HFFc6 (cell line): ENCODE measurements at places on chromosomes 6 and 20.

- DNase-seq = no peak
Observed at GRCh38 chr6:12842114-12842513, 125.5 kb downstream of the PHACTR1 start.

DNA sequence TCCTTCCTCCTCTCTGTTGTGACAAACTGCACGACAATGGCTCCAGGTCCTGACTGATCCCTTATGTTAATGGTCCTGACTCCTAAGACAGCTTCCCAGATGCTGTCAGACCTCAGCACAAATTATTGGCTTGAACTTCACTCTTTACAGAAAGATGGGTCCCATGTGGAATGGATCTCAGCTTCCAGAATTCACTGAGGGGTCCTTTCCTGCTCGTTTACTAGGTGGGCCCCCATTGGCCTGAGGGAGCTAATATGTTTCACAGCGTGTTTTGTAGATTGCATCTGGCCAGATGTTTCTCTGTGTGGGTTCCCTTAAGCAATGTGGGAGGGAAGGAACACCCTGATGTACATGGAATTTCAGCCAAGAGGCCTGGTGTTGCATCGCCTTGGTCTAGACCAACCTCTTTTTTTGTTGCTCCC is 826.6 kb downstream of the MAFB start:
- no peak for DNase-seq

- DNase-seq = no peak
Observed at GRCh38 chr20:38842558-38842981, 37.1 kb downstream of the PPP1R16B start.

- DNase-seq = no peak
Observed at GRCh38 chr6:135870722-135871121, 19.2 kb downstream of the PDE7B start.

- DNase-seq = no peak
Observed at GRCh38 chr6:42698217-42698616, 24.2 kb downstream of the PRPH2 start.

GRCh38 chr20:43781215-43781614 is 54.4 kb upstream of the GTSF1L start:
- DNase-seq = no peak

DNA sequence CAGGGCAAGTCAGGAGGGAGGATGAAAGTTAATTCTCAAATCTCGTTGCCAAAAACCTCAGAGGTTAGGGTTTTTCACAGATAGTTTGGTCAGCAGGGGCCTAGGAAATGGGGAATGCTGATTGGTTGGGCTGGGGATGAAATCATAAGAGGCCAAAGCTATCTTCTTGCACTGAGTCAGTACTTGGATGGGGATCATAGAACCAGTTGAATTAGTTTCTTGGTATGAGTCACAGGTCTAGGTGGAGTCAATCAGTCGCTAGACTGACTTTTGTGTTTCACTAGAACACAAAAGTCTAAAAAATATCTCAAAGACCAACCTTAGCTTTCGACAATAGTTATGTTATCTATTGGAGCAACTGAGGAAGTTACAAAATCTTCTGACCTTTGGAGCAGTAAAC is 368.5 kb downstream of the TBC1D32 start:
- DNase-seq = no peak

GRCh38 chr6:151054306-151054705 is 185.5 kb upstream of the AKAP12 start:
- DNase-seq = no peak

- no peak for DNase-seq
Observed at GRCh38 chr20:22977047-22977785, 57.9 kb upstream of the SSTR4 start.

DNA sequence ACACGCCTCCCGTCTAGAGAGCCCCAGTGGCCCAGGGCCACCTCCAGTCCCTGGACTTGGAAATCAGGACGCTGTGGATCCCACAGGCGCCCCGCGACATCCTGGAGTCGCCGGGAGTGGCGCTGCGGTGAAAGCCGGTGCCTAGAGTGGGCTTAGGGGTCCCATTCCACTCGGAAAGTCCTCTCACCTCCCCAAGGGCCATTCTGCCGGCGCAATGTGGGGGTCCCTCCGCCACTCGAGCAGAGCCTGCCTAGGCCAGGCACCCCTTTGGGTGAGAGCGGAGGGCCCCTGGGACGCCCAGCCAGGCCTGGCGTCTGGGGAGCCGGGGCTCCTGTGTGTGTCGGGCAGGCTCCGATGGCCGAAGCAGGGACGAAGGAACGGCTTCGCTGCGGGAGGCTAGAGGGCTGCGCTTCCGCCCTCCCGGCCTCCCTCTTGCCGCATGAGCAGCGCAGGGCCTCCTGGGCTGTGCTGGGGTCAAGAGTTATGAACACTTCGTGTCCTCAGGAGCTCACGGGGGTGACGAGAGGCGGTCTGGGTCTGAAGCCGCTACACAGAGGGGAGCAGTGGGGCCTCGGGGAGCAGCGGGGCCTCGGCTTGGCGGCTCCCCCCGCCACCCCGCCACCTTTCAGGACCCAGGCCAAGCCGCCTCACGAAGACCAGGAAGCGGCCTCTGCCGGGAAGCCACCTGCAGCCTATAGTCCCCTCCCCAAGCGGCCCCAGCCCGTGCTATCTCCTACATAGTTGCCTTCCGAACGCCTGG is 13.6 kb downstream of the POU3F2 start:
- no peak for DNase-seq

- DNase-seq = no peak
Observed at GRCh38 chr6:43578748-43579147, 2.8 kb downstream of the POLH start.

DNA sequence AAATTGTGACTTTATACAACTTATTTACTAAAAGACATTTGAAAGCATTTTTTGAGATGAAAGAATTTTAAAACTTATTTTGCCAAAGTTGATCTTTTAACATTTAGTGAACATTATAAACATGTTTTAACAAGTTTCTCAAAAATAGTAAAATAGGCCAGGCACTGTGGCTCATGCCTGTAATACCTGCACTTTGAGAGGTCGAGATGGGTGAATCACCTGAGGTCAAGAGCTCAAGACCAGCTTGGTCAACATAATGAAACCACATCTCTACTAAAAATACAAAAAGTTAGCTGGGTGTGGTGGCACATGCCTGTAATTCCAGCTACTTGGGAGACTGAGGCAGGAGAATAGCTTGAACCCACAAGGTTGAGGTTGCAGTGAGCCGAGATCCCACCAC is 78.6 kb downstream of the CLVS2 start:
- no peak for DNase-seq

GRCh38 chr20:34324541-34324940 is 21.4 kb upstream of the AHCY start:
- DNase-seq = no peak

- no peak for DNase-seq
Observed at GRCh38 chr6:89483111-89483720, 50.3 kb downstream of the ANKRD6 start.

DNA sequence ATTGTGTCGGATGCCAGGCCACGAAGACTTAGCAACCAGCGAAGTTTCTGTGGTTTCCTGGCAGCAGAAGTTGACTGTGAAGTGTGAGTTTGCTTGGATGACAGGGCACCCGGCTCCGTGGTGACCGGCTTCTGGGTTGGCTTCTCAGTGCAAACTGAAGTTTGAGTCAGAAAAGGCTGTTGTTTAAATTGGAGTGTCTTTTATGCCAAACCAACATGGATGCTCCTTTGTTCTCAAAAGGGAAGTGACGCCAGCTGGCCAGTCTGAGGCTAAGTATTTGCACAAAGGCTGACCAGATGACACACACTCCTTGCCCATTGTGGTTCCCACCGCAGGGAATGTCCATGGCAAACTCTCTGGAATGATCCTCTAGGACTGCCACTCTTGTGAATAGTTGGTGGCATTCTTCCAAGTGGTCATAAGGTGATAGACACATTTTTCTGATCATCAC is 164.8 kb upstream of the QKI start:
- DNase-seq = no peak

DNA sequence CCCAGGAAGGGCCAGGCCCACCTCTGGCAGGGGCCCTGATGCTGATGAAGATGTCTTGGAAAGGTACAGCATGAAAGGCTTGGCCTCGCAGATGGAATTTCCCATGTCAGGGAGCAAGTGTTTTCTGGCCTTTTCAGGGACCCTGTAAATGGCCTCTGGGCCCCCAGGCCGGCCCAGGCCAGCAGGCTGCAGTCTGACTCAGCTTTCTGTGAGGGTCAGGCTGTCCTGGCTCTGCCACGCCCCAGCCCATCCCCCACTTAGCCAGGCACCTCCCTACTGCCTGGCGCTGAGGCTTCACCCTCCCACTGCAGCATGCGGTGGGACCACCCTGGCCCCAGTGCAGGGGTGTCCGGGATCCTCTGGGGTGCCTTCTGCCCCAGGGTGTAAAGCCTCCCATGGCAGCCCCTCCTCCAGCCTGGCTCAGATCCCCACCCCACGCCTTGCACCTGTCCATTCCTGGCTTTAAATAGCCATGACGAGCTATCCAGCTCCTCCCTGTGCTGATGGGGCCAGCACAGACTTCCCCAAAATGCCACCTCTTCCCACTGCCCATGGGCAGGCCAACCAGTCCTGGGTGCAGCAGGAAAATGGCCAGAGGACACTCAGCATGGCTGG is 35.6 kb upstream of the GATA5 start:
- DNase-seq = no peak

DNA sequence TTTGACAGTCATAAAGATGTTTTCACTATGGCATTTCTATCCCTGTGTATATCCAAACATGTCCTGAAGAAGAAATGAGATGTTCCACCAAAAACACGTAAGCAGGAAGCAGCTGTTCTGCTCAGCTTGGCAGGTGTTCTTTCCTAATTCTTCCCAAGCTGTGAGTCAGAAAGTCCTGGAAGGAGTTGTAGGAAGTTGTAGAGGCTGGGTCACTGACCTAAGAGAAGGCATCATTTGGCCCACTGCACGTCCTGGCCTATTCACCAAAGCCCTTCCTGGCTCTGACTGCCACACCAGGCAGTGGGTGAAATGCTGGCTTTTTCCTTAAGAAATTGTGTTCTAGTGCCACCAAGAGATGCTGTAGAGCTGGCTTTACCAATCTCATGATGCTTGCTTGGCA is 40.3 kb downstream of the STX11 start:
- DNase-seq = no peak

DNA sequence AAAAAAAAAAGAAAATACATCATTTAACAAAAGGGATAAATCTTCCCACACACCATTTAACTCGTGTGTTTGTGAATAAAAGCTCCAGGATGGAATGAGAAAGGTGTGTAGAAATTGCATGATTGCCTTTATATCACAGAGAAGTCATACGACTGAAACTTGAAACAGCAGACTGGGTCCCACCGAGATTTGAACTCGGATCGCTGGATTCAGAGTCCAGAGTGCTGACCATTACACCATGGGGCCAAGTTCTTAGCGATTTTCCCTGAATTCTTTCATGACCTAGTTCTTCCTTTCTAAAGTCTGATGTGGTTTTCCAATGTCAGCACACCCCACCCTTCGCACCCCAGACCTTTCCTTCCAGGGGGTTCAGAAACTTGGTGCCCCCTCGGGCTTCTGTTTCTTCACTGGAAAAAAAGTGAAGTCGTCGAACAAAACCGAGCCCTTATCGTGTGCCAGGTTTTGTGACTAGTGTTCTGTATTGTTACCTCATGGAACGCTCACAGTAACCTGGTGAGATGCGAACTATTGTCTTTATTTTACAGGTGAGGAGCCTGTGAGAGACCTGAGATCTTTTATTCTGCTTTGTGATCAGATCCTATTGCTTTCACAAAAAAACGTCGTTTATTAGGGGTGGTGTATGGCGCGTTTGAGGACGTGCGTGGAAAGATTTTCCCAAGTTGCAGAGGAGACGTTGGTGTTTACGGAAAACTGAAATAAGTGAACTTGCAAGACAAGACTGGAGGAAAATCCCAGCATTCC is 120.8 kb downstream of the OR2B2 start:
- DNase-seq = peak; percentile 86

DNA sequence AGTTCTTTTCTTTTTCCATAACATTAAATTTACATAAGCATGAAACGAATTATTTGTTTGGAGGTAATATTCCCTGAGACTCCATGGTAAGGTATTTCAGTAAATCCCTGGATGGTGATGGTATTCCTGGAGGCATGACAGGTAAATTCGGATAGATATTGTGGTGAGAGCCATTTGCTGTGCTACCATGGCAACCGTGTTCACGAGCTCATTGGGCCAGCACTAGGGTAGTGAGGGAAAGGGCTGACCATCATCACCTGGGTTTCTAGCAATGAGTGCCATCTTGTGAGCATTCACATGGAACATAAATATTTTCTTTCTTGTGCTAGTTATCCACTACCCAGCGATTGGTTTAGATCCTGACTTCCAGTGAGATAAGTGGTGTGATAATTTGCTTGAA is 51.9 kb upstream of the GNRH2 start:
- no peak for DNase-seq

DNA sequence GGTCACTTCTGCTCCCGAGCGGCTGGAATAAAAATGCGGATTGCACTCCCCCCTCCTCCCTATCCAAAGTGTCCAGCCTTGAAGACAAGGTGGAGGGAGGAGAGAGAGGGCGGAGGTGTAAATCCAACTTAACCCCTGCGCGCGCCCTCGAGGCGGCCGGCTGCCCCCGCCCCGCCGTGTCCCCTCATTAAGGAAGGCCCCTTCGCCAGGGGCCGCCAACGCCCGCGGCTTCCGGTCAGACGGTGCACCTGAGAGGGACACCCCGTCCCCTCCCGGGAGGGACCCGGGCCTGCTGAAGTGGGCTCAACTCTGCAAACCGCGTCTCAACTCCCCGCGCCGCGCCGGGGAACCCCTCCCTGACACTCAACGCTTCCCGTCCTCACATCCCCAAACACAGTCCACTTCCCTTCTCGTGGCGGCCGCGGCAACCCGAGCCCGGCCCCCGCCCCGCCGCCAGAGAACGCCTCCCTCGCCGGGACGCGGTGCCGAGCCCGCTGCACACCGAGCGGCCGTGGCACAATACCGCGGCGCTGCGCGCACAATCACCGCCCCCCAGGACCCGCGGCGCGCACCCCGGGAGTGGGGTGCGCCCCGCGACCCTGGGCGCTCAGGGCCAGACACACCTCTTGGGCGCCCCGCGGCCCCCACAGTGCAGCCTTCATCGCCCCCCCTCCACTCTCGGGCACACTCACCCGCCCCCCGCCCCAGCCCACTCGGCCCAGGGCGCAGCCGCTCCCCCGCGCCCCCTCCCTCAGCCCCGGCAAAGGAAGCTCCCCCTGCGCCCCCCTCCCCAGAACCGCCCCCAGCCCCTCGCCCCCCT is 102.5 kb downstream of the NOL4L start:
- no peak for DNase-seq

GRCh38 chr6:47524136-47524845 is 46.7 kb downstream of the CD2AP start:
- peak; percentile 1 for DNase-seq
